Ascending aorta (tissue), 2 donors: ENCODE measurements at places on chromosomes 7 and 10.

GRCh38 chr10:86264481-86265231 lies 101.9 kb downstream of the GRID1 start:
- DNase-seq, result no peak

GRCh38 chr10:104113376-104113956 lies 8.5 kb upstream of the SFR1 start:
- no peak for DNase-seq

GRCh38 chr7:137747359-137748031 lies 99.3 kb downstream of the DGKI start:
- no peak for DNase-seq

DNA sequence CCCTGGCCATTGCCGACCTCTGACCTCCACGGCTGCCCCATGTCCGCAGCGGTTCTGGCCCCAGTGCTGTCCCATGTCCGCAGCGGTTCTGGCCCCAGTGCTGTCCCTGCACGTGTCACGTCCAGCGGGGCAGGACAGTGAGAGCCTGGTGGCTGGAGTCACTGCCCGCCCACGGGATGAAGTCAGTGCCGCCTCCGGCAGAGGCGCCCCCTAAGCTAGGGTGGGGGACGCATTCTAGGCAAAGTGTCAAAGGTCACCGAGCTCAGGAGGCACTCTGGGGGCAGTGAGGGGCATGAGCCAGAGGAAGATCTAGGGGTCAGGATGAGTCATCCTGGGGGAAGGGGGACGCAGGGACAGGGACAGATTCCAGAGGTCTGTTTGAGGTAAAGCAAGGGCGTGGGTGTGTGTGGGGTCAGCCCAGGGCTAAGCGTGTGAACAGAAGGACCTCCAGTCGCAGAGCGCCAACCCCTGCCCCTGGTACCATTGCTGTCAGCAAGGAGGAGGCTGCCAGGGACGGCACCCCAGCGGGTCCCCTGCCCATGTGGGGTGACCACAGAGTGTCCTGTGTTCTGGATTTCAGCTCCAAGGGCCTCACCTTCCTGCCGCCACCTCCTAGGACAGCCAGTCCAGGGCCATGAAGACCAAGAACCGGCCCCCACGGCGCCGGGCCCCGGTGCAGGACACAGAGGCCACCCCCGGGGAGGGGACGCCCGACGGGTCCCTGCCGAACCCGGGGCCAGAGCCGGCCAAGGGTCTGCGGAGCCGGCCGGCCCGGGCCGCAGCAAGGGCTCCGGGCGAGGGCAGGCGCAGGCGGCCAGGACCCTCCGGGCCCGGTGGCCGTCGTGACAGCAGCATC lies 665 bp downstream of the BHLHA15 start:
- DNase-seq, result no peak

DNA sequence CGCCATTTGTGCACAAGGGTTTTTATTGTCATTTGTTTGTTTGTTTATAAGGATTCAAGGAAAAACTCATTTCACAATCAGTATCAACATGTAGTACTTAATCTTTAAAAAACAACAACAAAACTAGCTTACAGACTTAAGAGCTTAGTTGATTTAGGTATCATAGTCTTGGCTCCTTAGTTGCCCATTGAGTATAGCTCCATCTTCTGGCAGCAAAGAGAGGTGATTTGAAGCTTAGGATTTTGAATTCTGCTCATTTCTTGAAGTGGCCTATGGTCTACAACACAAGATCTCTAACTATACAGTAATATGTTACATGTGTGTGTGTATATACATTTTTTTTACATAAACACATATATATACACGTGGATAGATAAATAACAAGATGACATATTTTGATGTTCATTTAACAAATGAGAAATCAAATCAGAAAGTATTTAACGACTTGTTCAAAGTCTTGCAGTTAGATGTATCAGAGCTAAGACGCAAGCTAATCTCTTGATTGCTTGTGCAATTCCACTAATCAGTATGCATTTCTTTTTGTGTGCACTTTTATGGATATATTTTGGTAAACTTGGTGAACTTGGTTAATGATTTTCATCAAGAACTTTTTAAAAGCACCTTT lies 307.3 kb downstream of the CAMK1D start:
- no peak for DNase-seq

- no peak for DNase-seq
These were observed 338.8 kb downstream of the ELMO1 start for GRCh38 chr7:37109843-37110242.

- no peak for DNase-seq
These were observed 508.8 kb downstream of the CCSER2 start for GRCh38 chr10:84837041-84837812.

- no peak for DNase-seq
These were observed 33.1 kb downstream of the MYL10 start for GRCh38 chr7:101595766-101596537.

- DNase-seq, result no peak
These were observed 10.4 kb downstream of the TM9SF3 start for GRCh38 chr10:96576277-96576980.
